Pancreas (tissue), 10 donors: ENCODE measurements at places on chromosomes 2 and 18.

GRCh38 chr18:61198486-61198885 lies 134.7 kb upstream of the CDH20 start:
- no peak for DNase-seq

- DNase-seq: no peak
Observed at GRCh38 chr2:160256507-160256906, 56.4 kb upstream of the ITGB6 start.

DNA sequence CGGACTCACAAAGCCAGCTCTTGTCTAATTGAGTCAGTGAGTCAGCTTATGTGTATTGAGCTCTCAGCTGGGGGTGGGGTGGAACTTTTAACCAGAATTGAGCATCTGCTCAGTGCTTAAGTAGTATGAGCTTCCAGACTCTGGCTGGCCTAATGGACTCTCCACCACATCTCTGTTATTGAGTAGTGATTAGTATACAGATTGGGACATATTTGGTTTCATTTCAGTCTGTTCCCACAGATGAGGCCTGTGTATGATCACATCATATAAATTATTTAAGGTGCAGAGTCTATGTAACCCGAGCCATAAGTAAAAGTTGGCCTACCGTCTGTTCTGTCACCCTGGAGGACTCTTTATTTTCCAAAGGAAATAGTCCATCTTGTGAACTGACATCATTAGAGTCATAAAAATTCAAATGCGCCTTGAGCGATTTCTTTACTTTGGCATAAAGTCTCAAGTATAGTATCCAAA lies 152.1 kb downstream of the THSD7B start:
- DNase-seq: no peak

- DNase-seq: no peak
Observed at GRCh38 chr18:50004013-50004412, 190.7 kb upstream of the ACAA2 start.

- DNase-seq: peak; percentile 89
Observed at GRCh38 chr2:74010087-74010541, 25.4 kb downstream of the TET3 start.
